ENCODE measurements at places on chromosomes 3 and 15. TPM values are rescaled to one million over a fixed set of nuclear protein-coding genes. Genes with fewer than 3 reads are reported as not detected.

- DNase-seq: no peak
Observed at GRCh38 chr15:60172143-60172542, 168.0 kb downstream of the FOXB1 start.

- DNase-seq: peak; percentile 97
Observed at GRCh38 chr3:72223116-72223515, 438.2 kb upstream of the PROK2 start.

DNA sequence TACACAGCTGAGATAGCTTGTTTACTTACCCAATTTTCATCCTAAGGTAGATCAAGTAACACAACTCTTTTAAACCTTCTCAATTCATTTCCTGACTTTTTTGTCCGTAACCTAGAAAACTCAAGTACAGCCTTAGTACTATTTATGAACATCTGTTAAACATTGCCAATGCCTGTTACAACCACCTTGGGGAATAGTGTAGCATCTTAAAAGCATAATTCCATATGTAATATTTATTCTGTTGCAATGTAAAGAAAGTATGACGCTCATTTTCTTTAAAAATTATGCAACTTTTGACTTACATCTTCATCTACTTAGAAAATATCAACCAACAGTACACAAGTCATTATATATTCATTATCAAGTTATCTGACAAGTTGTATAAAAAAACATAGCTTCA is 54.6 kb downstream of the SUCLG2 start:
- peak; percentile 72 for DNase-seq

- peak; percentile 88 for DNase-seq
Observed at GRCh38 chr3:37456270-37456708, 281.9 kb upstream of the LRRFIP2 start.

The CPNE4 gene
- 0.26 TPM for polyA plus RNA-seq

GRCh38 chr3:190063490-190063889 is 57.2 kb downstream of the P3H2 start:
- DNase-seq: no peak

- DNase-seq: peak; percentile 87
Observed at GRCh38 chr3:32384938-32385337, 6.7 kb upstream of the CMTM7 start.

The TUSC7 gene
- not detected for polyA plus RNA-seq

- no peak for DNase-seq
Observed at GRCh38 chr15:54227569-54227968, 249.3 kb downstream of the UNC13C start.

DNA sequence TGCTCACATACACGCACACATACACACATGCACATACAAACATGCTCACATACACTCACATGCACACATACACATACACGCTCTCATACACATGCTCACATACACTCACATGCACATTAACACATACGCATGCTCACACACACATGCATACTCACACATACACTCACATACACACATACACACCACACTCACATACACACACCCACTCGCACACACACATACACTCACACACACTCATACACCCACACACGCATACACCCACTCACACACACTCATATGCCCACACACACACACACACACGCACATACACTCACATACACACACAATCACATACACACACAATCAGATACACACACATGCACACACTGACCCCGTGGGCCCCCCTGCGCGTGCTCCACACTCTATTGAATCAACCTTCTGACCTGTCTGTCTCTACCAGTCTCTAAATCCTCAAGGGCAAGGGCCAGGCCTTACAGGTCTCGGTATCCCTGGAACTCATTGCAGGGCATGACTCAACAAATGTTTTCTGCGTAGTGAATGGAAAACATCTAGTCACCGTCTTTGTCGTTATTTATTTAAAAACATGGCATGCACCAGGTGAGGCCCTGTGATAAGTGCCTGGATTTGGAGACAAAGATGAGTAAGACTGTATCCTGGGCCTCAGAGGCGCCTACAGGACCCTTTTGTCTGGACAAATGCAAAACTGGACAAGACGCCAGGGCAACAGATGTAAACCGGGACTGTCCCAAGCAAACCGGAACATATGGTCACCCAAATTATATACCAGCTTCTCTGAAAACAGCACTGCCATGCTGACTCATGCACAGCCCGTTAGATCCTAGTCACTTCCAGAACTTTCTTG is 41.8 kb downstream of the GRK7 start:
- DNase-seq: peak; percentile 41

The TEX55 gene
- not detected for polyA plus RNA-seq

DNA sequence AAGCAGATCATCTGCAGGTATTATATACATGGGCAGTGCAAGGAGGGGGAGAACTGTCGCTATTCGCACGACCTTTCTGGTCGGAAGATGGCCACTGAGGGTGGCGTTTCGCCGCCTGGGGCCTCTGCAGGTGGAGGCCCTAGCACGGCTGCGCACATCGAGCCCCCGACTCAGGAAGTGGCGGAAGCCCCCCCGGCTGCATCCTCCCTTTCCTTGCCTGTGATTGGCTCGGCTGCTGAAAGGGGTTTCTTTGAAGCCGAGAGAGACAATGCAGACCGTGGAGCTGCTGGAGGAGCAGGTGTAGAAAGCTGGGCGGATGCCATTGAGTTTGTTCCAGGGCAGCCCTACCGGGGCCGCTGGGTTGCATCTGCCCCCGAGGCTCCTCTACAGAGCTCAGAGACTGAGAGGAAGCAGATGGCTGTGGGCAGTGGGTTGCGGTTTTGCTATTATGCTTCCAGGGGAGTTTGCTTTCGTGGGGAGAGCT is 639 bp downstream of the MKRN3 start:
- peak; percentile 15 for DNase-seq

The RAB6B gene
- polyA plus RNA-seq: 10.6 TPM

DNA sequence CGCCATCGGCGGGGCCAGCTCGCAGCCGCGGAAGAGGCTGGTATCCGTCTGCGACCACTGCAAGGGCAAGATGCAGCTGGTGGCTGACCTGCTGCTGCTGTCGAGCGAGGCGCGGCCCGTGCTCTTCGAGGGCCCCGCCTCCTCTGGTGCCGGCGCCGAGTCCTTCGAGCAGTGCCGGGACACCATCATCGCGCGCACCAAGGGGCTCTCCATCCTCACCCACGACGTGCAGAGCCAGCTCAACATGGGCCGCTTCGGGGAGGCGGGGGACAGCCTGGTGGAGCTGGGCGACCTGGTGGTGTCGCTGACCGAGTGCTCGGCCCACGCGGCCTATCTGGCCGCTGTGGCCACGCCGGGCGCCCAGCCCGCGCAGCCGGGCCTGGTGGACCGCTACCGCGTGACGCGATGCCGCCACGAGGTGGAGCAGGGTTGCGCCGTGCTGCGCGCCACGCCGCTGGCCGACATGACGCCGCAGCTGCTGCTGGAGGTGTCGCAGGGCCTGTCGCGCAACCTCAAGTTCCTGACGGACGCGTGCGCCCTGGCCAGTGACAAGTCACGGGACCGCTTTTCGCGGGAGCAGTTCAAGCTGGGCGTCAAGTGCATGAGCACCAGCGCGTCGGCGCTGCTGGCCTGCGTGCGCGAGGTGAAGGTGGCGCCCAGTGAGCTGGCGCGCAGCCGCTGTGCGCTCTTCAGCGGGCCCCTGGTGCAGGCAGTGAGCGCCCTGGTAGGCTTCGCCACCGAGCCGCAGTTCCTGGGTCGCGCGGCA is 1.8 kb downstream of the TLNRD1 start:
- no peak for DNase-seq

- peak; percentile 11 for DNase-seq
Observed at GRCh38 chr3:71784201-71784913, 591 bp downstream of the PROK2 start.

The REC114 gene
- not detected for polyA plus RNA-seq

- DNase-seq: no peak
Observed at GRCh38 chr3:55405436-55405835, 81.7 kb downstream of the WNT5A start.

DNA sequence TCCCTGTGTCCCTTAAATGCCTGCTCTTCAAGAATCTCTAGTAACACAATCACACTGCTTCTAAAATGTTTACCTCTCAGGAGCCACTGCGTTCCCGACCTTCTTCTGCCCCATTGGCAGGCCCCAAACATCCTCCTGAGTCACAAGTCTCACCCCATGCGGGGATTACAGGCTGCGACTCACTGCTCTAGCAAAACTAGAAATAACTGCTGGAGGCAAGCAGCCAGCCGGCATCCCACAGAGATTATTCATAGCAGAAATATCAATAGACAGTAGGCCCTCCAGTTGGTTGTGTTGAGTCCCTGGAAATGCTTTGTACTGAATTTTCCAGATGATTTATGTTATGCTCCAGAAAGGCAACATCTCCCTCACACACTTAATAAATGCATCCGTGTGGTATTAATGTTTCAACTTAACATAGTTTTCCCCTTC is 64.8 kb downstream of the RFTN1 start:
- DNase-seq: peak; percentile 63

GRCh38 chr15:36626984-36627383 is 47.6 kb downstream of the CDIN1 start:
- DNase-seq: no peak

Measured in muscle of leg (tissue), 16 donors.